ENCODE measurements at places on chromosomes 7 and 10. TPM values are rescaled to one million over a fixed set of nuclear protein-coding genes. Genes with fewer than 3 reads are reported as not detected.

The CALML3 gene
- not detected for total RNA-seq

- no peak for DNase-seq
Observed at GRCh38 chr10:15426115-15426514, 55.0 kb upstream of the FAM171A1 start.

DNA sequence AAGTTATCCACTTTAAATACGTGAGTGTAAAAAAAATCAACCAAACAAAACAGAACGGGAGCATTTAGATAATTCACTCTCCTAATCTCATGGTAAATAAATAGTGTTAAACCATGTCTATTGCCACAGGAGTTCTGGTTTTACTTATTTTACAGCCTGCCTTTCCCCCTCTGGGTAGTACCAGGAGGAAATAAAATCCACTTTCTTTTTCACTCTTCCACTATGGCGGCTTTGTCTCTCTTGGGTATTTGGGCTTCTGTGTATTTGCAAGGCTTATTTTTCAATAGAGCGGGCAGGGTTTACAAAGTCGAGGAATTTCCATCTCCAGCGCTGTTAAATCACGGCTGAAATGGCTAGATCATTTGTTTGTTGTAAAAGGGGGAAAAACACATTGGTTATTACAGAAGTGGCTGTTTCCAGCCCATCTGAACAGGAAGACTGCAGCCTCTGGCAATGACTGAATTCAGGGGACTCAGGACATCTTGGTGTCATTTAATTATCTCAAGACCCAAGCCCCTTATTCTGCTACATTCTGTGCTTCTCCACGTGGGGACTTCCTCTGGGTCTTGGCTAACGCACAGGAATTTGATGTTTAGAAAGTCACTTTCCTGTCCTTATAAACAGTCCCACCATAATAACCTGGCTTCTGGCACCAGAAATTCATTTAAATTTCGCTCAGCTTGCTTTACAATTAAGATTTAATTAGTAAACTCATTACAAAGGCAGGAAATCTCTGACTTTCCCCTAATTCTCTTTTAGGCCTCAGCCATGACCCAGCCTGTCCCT, 323.9 kb downstream of the GATA3 start:
- no peak for DNase-seq

The GDF2 gene
- not detected for total RNA-seq

DNA sequence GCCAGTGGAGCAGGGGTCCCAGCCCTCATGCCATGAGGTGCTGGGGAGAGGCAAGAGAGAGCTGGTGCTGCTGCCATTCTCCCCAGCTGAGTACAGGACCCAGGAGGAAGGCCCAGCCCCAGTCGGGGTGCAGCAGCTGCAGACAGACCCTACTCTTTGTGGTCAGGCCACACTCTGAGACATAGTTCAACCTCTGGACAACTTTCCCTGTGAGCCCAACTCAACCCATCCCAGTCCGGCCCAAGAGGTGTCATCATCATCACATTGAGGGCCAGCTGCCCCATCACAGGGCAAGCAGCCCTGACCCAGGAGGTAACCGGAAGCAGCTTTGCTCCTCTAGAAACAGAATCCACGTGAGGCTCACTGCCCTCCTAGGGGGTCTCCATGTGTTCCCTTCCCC, 133.8 kb upstream of the KCNMA1 start:
- DNase-seq: no peak

- no peak for DNase-seq
Observed at GRCh38 chr10:130807721-130808120, 503.8 kb downstream of the TCERG1L start.

DNA sequence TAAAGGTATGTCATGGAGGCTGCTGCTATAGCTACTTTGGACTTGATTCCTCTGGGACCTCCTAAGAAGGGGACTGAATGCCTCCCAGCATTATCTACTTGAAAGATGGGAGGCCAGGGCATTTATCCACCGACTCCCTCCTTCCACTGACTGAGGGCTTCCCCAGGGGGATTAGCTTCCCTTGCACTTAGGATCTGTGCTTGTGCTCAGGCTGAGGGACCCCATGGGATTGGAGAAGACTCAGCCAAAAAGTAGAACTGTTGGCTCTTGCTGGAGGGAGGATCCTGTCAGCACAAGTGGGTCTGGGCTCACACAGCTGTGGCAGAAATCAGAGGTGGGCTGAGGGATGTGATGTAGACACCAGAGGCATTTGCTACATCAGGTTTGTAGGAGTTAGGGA, 81.5 kb upstream of the SYPL1 start:
- DNase-seq: no peak

- no peak for DNase-seq
Observed at GRCh38 chr10:99540306-99540656, 7.5 kb downstream of the NKX2-3 start.

GRCh38 chr10:33478089-33478674, 143.7 kb upstream of the NRP1 start:
- no peak for DNase-seq

Measured in activated CD4-positive, alpha-beta memory T cell treated with anti-CD3 and anti-CD28 coated beads for 36 hours (primary cell).